ENCODE measurements at places on chromosomes 1 and 21.

- DNase-seq: no peak
These were observed 73.8 kb downstream of the NIBAN1 start for GRCh38 chr1:184900507-184900906.

DNA sequence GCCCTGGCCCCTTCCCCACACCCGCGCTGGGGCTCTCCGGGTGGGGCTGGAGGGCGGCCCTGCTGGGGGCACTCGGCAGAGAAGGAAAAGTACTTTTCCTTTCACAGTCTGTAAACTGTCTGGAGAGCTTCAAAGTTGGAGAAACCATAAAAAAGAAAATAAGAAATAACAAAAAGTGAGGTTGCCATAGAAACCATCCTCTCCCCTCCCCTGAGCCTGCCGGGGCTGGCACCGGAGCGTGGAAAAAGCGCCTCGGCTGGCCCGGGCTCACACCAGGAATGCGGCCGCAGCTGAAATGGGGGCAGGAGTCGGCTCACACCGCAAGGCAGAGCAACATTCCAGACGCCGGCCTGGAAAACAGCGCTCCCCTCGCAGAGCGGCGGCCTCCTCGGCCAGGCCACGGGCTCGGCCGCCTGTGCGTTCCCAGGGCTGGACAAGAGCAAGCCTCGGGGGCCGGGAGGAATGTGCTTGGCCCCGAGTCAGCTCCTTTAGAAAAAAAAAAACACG, 69.2 kb downstream of the MORN1 start:
- no peak for DNase-seq

- no peak for DNase-seq
These were observed 44.7 kb downstream of the CDC42BPA start for GRCh38 chr1:227273557-227273956.

GRCh38 chr1:196143602-196144342, 464.5 kb downstream of the KCNT2 start:
- no peak for DNase-seq

DNA sequence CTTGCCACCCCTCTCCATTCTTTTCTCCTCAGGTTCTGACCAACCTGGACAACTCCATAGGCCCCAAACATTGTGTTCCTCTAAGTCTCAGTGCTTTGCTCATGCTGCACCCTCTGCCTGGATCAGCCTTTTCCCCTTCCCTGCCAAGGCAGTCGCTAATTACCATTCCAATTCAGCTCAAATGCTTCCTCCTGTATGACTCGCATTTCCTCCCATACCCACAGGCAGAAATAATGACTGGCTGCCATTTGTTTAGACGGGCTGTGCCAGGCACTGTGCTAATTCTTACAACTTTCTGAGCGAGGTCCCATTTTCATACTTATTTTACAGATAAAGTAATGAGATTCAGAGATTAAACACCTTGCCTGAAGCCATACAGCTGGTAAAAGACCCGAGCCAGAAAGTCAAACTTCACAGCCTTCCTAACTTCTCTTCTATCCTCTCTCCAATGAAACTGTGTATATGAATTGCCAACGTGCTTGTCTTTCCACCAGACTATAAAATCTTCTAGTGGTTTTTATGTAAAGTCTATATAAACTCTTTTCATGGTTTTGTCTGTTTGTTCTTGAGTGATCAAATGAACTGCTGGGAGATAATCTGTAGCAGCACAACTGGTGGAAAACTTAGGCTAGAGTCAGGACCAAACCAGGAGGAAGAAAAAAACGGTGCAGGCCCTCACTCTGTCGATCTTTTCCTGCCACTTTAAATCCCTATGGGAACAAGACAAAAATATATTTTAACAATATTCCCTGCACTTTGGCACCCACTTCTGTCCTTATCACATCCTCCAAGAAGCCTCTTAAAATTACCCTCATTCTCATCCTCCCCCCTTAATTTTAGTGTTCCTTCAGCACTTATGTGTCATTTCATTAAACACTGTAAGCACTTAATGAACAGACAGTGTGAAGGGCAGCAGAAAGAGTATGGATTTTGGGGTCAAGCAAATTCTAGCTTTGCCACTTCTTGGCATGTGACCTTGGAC, 33.7 kb downstream of the RAB3B start:
- DNase-seq: no peak

DNA sequence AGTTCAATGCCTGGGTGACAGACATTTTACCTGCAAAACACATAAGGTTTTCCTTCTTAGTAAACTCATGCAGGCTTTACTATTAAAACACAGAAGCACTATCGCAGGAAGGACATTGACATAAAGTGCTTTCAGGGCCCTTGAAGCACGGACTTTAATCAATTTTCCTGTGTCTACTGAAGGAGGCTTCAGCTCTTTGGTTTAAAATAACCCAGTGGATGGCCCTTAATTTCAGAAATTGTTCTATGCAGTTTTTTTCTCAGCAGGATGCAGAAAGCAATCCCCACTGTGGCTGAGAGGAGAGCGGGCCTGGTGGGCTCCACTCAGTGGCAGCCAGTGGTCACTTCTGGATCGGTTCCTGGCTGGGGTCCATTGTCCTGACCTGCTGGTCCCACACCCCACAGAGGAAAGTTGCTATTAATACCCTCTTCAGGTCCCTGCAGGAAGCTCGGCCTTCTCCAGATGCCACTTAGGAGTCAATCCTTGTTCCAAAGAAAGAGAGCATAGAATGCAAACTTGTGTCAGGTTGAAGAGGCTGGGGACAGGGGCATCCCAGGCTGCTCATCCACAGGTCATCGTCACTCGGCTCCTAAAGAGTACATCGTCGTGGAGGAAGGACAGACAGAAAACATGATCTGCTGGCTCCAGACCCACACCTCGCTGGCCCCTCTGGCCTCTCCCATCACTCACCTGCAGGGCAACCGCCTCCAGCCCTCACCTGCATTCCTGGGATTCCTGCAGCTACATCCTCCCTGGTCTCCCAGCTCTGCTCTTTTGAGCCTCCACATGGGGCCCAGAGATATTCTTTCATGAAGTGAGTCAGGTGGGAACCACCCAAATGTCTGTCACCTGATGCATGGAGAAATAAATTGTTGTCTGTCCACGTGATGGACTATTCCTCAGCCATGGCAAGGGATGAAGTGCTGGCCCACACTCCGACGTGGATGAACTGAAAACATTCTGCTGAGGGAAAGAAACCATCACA, 153.1 kb downstream of the PSMG1 start:
- no peak for DNase-seq

GRCh38 chr1:235093696-235094592, 34.7 kb downstream of the TOMM20 start:
- DNase-seq: peak; percentile 74

- no peak for DNase-seq
These were observed 884 bp upstream of the LRRC8C start for GRCh38 chr1:89631816-89632656.

- peak; percentile 55 for DNase-seq
These were observed 50.0 kb downstream of the TBCE start for GRCh38 chr1:235417086-235417697.

DNA sequence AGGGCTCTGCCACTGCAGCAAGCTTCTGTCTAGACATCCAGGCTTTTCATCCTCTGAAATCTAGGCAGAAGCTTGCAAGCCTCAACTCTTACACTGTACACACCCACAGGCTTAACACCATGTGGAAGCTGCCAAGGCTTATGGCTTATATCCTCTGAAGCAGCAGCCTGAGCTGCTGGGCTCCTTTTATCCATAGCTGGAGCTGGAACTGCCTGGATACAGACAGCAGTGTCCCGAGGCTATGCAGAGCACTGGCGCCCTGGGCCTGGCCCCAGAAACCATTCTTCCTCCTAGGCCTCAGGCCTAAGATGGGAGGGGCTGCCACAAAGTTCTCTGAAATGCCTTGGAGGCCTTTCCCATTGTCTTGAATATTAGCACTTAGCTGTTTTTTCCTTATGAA, 19.3 kb upstream of the POGK start:
- no peak for DNase-seq

- no peak for DNase-seq
These were observed 24.1 kb downstream of the METTL13 start for GRCh38 chr1:171805395-171806115.

DNA sequence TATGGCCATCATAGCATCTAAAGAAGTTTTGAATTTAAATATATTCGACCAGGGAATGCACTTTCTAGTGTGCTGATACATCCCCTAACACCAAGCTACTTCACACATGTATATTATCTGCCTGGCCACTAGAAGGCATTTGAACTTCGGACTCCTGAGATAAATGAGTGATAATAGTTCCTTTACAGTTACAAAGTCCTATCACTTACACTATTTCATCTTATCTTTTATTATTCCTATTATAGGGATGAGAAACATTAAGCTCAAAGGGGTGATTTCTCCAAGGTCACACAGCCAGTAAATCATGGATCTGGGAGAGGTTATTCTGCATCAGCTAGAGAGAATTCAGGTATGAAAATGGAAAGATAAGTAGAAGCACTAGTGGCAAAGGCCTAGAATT, 40.3 kb downstream of the GPATCH2 start:
- DNase-seq: no peak

DNA sequence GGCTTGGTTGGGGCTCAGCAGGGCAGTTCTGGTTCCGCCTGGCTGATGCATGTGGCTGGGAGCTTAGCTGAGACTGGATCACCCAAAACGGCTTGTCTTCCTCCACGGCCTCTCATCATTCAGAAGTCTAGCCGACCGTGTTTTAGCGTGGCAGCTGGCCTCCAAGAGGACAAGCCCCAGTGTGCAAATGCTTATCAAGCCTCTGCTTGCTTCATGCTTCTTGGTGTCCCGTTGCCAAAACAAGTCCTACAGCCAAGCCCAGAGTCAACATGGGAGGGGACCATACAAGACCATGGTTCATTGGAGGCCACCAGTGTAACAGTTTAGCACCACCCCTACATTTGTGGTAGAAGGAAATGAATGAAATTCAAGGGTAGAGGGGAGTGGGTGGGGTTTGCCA, 10.5 kb upstream of the KDF1 start:
- no peak for DNase-seq

DNA sequence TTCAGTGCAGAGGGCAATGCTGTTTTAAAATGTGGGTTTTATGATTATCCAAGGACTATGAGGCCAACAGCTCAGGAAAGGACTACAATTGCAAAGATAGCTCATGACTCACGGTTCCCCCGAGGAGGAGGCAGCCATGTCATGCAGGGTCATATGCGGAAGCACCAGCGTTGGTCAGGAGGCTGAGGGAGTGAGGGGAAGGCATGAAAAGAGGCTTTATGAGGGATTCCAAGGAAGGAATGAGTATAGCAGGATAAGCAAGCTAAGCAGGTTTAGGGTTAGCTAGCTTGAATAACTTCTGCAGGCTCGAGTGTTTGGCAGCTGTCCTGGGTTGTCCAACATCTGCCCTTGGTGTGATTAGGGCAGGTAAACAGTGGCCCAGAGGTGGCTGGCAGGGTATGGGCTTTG, 495.1 kb downstream of the SETD4 start:
- no peak for DNase-seq

DNA sequence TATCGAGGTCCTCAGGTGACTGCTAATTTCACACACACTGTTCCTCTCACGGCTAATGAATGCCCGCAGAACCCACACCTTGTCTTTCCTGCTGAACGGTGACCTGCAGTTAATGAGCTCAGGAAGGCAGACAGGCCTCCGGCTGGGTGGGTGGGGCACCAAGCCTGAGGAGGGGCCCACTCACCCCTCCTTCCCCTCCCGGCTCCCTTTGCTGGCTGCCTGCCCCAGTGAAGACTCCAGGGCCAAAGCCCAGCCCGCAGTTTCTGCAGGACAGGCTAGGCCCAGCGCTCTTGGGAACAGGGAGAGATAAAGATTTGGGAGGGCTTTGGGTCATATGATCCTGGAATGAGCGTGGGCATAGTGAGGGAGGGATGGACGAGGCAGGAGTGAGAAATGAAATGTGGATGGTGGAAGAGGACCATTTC, 26.4 kb downstream of the FOXO6 start:
- DNase-seq: no peak

DNA sequence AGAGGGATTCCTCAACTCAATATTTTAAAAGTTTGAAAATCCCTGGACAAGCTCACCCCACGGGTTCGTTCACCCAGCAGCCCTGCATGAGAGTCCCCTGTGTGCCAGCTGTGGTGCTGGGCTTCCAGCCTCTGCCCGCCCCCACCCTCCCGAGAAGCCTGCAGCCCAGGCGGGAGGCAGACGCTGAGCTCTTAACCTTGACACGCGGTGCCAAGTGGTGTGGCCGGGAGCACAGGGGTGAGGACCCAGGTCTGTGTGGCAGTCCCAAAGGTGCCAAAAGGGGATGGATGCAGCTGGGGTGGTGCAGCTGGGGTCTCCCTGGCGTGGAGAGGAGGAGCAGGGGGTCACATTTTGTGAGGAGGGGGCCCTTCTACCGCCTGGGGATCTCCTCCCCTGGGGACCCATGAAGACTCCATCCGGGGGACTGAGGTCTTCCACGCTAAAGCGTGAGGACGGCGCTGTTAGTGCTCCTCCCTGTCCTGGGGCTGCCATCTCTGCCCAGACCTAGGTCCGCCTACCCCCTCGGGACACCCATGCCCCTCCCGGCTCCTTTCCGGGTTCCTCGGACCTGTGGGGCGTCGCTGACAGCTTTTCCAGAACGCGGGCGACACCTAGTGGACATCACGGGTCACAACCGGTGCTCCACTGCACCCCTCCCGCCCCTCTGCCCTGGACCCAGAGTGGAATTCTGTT, 12.9 kb downstream of the PLA2G2F start:
- peak; percentile 48 for DNase-seq

GRCh38 chr1:22412932-22413727, 38.5 kb upstream of the ZBTB40 start:
- DNase-seq: no peak

DNA sequence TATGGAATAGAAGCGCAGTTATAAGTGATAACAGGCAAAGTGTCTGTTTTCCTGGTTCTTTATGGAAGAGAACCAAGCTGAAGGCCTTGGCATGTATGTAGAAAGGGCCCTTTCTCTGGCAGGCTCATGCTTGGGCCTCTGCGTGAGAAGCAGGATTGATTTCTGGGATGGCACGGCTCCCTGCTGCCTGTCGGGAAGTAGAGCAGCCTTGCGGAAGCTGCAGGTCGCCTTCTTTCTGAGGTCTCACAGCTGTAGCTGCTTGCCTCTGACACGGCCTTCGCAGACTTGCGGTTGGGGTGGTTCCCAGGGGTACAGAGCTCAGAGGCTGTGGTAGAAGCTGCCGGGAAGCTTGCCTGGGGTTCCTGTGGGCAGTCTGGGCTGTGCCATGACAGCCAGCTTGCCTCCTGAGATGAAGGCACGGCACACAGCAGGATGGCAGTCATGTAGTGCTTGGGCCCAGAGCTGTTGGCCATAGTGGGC, 39.4 kb downstream of the TRAPPC10 start:
- DNase-seq: no peak

GRCh38 chr21:35658242-35658641, 402.1 kb downstream of the SETD4 start:
- DNase-seq: no peak

DNA sequence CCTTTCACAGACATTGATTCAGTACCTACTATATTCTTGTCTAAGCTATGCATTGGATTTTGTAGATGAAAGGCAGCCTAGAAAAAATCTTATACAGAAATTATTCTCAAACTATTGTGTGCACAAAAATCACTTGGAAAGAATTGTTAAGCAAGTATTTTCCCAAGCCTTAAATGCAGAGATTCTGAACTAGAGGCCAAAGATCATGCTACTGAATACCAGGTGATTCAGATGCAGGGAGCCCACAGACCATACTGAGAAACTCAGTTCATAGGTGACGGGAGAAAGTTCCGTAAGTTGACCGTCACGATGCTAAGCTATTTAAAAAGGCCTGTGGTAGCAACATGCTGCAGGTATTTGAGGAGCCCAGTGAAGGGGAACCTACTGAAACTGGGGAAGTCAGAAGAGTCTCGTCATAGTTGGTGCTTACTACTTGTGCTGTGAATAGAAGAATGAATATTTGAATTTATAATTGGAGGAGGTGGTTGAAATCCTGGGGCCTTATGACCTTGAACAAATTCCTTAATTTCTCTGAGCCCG, 150.8 kb downstream of the NFIA start:
- no peak for DNase-seq
